ENCODE measurements at places on chromosomes 6 and 20.

GRCh38 chr6:113960795-113961194 lies 10.2 kb downstream of the HDAC2 start:
- DNase-seq, result no peak

GRCh38 chr6:39388606-39389483 lies 66.3 kb upstream of the KCNK16 start:
- DNase-seq, result no peak

DNA sequence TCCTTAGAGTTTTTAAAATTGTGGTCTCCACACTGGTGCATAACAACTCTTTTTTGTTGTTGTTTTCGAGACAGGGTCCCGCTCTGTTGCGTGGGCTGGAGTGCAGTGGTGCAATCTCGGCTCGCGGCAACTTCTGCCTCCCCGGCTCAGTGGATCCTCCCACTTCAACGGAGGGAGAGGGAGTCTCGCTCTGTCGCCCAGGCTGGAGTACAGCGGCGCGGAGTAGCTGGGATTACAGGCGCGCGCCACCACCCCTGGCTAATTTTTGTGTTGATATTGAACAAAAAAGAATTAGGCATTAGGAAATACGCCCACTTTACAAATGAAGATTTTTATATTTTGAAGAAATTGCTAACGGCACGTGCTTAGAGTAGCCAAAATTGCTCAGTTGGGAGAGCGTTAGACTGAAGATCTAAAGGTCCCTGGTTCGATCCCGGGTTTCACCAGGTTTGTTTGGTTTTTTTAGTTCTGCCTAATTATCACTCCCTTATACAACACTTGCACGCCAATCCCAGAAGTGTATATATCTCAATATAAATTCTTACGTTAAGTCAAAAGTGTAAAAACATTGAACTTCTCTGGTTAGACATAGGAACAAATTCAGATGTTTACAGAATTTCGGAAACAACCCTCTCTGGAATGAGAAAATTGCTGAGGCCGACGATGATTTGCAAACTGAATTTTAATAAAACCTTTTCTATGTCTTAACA lies 159.6 kb downstream of the TRIM27 start:
- no peak for DNase-seq

GRCh38 chr6:85644279-85644762 lies 1.6 kb upstream of the SYNCRIP start:
- DNase-seq, result no peak

DNA sequence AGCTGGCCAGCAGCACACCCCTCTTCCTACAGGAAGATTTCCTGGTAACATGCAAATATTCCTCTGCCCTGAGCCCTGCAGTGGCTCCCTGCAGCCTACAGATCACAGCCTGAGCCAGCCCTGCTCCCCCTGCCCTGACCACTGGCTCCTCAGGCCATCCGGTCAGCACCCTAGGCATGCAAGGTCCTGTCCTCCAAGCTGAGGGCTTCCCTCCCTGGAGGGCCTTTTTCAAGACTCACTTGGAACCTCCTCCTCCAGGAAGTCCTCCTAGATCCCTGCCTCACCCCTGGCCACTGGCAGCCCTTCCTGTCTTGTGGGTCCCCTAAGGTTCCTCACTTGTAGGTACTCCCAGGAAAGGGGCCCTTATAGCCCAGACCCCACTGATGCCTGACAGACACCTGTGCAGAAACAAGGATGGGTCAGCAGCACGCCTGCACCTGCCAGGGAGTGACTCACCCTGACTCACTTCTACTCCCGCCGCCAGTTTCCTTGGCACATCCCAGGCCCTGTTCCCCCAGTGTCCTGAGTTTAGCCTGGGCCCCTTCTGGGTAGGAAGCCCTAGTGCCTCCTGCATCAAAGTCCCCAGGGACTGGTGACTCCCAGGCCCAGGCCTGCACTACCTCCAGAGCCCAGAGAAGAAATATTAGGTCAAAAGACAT lies 3.2 kb downstream of the SLC4A11 start:
- peak; percentile 95 for DNase-seq

DNA sequence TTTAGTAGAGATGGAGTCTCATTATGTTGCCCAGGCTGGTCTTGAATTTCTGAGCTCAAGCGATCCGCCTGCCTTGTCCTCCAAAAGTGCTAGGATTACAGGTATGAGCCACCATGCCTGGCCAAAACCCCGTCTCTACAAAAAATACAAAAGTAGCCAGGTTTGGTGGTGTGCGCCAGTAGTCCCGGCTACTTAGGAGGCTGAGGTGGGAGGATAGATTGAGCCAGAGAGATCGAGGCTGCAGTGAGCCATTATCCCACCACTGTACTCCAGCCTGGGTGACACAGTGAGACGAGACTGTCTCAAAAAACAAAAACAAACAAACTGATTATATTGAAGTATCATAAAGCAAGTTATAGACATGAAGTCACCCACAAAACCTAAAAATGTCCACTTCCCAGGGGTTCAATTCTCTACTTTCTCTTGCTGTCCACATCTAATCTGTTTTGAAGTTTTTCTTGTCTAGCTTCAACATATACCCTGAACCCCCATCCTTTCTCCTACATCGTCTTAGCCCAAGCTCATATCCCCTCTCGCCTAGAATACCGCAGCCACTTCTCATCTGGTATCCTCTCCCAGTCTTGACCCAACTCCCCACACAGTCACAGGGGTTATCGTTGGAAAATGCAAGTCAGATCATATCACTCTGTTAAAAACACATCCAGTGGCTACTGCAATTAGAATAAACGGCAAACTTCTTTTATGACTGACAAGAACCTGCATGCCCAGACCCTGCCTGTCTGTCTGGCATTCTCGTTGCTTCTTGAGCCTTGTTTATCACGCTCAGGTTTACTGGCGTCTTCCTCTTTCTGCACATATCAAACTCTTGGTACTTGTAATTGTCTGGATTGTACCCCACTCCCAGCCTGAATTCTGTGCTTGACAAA lies 20.1 kb upstream of the NCOA3 start:
- no peak for DNase-seq

GRCh38 chr6:19036196-19036555 lies 649.0 kb downstream of the RNF144B start:
- DNase-seq, result no peak

GRCh38 chr6:15763837-15764236 lies 101.0 kb upstream of the DTNBP1 start:
- DNase-seq, result no peak

DNA sequence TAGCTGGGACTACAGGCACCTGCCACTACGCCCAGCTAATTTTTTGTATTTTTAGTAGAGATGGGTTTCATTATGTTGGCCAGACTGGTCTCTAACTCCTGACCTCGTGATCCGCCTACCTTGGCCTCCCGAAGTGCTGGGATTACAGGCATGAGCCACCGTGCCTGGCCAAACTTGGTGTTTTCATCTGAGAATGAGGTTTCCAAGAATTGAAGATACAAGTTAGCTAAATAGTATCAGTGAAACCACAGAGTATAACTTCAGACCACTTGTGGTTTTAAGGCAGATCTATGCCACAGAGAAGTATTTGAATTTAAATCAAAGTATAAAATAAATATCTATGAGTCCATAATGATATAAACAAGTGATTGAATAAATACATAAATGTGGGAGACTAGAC lies 70.1 kb downstream of the SLC16A10 start:
- no peak for DNase-seq

DNA sequence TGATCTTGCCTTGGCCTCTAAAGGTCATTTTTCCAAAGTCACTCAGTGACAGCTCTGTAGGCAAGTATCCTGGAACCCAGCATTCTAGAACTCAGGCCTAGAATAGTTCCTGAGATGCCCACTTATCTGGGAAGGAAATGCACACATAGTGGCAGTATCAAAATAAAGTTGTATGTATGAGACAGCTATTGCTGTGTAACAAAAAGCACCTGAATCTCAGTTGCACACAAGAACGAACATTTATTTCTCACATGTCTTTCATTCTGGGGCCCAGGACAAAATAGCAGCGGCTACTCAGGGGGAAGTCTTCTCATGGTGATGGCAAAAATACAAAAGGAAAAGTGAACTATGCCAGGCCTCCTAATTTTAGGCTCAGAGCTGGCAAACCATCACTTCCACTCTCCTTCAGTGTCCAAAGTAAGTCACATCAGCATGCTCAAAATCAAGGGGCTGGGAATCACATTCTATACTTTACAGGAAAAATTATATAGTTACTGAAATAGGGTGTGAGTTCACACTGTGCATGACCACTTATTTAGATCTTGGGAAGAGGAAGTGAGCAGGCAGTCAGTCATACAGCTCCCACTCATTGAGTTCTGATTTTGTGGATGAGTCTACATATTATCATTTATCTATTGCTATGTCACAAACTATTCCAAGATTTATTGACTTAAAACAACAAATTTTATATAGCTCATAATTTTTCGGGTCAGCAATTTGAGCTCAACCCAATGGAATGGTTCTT lies 133.7 kb upstream of the RIN2 start:
- no peak for DNase-seq

DNA sequence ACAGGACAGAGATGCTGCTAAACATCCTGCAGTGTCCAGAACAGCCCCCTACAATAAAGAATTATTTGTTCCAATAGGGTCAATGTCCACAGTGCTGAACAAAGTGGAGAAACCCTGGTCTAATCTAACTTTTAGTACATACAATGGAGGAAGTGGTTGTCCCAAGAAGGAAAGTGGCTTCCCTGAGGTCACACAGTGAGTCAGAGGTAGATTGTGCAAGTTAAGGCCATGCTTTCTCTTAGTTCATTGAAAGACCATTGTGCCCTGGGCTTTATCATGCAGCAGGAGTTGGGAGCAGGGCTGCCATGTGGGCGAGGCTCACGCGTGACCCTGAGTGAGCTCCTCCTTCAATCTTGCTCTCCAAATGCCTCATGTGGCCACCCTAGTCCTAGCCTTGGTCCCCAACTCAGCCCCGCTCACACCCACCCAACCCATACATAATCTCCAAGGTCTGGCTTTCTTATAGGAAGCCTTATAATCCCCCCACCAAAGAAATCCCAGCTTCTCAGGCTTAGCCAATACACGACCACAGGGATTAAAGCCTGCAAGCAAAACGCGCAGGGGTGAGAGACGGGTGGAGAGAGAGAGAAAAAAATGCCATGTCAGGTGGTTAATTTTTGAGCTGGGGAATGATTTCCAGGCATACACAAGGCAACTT lies 19.9 kb downstream of the SLC13A3 start:
- no peak for DNase-seq

GRCh38 chr6:87393026-87393622 lies 14.6 kb upstream of the CFAP206 start:
- DNase-seq, result no peak

- peak; percentile 47 for DNase-seq
These were observed 197.4 kb upstream of the KCNG1 start for GRCh38 chr20:51220293-51220706.

DNA sequence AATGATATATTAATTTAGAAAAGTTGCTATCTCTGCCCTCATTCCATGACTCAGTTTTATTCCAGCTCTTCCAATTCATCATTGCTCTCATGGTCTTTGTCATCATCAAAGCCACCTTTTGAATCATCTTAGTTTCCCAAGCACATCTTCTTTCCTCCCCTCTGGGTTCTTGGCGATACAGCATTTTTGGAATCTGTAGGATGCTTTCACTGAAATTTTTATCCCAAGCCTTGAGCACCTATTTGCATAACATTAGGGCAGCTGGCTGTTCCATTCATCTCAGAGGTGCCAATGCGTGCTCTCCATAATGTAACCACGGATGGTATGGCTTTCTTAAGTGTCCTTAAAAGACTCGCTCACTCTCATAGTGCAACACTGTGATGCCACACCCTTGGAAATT lies 100.4 kb downstream of the SNX5 start:
- DNase-seq, result no peak

GRCh38 chr6:165895421-165896165 lies 232.6 kb upstream of the PDE10A start:
- DNase-seq, result no peak

GRCh38 chr20:48697845-48698491 lies 129.8 kb downstream of the PREX1 start:
- DNase-seq, result no peak

- no peak for DNase-seq
These were observed 223.5 kb downstream of the TBC1D32 start for GRCh38 chr6:121110733-121111132.
